ENCODE measurements at places on chromosomes 6 and 20.
A peak's percentile ranks its signal among the peaks of the same experiment; 100 is the strongest.

GRCh38 chr6:139597771-139598755 lies 223.6 kb upstream of the CITED2 start:
- DNase-seq = peak; percentile 76

- DNase-seq = no peak
Observed at GRCh38 chr6:76886900-76887299, 576.4 kb downstream of the HTR1B start.

DNA sequence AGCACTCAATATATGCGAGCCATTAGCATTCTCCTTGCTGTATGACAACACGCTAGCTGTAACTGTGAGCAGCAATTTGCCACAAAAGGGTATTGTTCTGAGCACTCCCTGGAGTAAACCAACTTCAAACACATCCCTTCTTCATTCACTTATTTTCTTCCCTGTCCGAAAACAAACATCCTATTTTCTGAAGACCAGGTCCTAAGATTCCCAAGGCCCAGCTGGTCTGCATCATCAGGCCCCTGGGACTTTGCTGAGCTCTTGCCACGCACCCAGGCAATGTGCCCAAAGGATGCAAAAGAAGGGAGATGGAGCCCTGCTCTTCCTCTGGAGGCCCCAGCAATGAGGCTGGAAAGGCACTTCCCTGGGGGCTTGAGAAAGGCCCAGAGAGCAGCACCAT lies 118.1 kb downstream of the PREX1 start:
- DNase-seq = no peak

- no peak for DNase-seq
Observed at GRCh38 chr20:41165001-41165882, 27.9 kb downstream of the PLCG1 start.

DNA sequence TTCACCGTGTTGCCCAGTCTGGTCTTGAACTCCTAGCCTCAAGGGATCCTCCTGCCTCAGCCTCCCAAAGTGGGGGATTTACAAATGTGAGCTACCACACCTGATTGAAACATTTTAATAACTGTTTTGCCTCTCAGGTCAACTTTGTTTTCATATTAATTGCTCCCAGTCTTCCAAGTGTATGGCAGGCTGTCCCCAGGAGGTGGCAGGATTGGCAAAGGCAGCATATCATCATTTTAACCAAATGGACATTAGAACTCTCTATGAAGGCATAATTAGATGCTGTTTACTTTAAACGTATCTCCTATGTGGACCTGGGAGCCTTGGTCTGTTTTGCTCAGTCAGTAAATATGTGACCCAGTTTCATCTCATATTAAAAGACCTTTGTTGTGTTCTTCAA lies 59.2 kb upstream of the CSE1L start:
- no peak for DNase-seq

GRCh38 chr20:1702328-1702727 lies 44.7 kb upstream of the SIRPG start:
- no peak for DNase-seq

DNA sequence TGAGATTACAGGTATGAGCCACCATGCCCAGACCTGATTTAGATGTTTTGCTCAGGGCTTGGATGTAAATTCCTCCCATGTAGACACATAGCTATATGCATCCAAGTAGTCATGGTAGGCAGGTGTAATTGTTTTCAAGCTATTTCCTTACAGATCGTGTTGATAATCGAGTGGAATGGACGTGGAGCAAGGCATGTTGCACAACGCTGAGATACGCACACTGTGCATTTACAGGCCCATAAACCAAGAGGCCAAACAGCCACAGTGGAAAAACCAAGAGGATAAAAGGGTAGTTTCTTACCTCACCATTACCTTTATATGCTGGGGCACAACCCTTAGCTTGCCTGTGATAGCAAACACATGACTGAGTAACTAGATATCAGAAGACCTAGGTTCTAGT lies 51.0 kb upstream of the ADGRF1 start:
- no peak for DNase-seq

DNA sequence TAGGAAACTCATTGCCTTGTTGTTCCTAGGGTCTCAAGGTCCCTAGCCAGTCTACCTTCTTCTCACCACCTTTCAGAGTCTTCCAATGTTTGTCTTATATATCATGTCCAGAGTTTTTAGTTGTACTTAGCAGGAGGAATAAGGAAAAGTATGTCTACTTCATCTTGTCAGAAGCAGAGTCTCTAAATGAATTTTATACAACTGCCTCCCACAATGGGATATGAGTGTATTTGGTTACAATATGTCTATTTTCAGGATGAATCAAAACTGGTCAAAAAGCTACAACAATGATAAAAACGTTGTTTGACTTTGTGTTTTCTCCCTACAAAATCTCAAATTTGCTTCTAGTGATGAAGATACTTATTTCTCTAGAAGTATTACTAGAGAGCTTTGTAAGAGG lies 7.0 kb downstream of the GLO1 start:
- DNase-seq = no peak

- DNase-seq = no peak
Observed at GRCh38 chr20:22586645-22587310, 2.4 kb upstream of the FOXA2 start.

GRCh38 chr6:90158936-90159335 lies 137.7 kb downstream of the BACH2 start:
- DNase-seq = no peak

DNA sequence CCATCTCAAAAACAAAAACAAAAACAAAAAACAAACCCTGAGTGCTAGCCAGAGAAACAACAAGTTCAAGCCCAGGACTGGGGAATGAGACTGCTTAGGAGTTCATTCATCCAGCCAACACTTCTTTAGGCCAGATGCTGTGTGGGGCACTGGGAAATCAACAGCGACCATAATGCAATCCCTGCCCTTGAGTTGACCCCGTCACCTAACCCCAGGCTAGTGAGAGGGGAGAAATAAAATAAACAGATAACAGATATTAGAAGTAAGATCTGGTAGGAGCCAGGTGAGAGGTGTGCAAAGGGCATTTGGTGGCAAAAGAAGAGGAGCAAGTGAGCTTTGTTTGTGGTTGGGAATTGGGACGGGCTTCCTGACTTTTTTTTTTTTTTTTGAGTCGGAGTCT lies 4.9 kb upstream of the RPL10A start:
- DNase-seq = no peak

GRCh38 chr6:12714022-12714421 lies 2.5 kb upstream of the PHACTR1 start:
- no peak for DNase-seq

GRCh38 chr6:127950566-127951145 lies 49.8 kb upstream of the THEMIS start:
- no peak for DNase-seq

- no peak for DNase-seq
Observed at GRCh38 chr6:21559238-21559637, 34.3 kb upstream of the SOX4 start.

DNA sequence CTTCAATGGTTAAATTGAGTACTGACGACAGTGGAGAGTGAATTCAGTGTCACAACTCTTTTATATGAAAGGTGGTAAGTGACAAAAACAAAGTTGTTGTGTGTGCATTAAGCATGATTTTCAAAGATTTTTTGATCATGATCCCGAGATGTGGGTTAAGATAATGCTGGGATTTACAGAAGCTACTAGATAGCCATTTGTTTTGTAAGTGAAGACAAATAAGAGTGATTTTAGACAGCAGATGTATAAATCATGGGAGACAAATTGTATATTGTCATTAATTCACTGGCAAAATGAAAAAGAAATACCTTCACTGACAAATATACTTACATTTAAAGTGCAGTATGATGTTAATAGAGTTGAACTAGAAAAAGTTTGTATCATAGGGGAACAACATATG lies 6.1 kb downstream of the ADGRB3 start:
- no peak for DNase-seq

DNA sequence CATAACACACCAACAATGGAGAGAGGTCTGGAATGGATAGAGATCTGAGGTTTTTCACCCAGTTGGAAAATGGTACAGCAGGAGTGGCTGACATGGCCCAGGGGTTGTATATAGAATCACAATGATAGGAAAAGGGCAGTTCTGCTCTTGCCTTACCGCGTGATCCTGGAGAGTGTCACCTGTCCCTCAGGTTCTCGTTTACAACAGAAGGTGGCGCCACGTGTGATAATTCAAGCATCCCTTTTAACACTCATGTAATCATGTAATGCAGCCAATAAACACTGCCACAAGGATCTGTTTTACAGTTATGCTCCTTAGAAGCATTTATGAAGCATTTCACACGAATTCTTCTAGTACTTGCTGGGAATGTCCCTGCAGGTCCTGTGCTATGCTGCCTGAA lies 12.9 kb upstream of the WFDC2 start:
- no peak for DNase-seq

DNA sequence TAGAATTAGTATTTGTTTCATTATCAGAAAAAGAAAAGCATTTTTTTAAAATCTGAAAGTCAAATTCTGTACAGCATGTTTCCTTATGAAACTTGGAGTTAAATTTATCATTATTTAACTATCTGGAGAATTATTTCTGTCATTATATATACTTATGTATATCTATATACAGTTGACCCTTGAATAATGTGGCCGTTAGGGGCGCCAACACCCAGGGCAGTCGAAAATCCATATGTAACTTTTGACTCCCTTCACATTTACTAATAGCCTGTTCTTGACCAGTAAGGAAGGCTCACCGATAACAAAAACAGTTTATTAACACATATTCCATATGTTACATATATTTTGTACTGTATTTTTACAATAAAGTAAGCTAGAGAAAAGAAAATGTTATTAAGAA lies 341.2 kb downstream of the ADGRB3 start:
- no peak for DNase-seq

GRCh38 chr6:93927731-93928130 lies 508.4 kb upstream of the EPHA7 start:
- no peak for DNase-seq

DNA sequence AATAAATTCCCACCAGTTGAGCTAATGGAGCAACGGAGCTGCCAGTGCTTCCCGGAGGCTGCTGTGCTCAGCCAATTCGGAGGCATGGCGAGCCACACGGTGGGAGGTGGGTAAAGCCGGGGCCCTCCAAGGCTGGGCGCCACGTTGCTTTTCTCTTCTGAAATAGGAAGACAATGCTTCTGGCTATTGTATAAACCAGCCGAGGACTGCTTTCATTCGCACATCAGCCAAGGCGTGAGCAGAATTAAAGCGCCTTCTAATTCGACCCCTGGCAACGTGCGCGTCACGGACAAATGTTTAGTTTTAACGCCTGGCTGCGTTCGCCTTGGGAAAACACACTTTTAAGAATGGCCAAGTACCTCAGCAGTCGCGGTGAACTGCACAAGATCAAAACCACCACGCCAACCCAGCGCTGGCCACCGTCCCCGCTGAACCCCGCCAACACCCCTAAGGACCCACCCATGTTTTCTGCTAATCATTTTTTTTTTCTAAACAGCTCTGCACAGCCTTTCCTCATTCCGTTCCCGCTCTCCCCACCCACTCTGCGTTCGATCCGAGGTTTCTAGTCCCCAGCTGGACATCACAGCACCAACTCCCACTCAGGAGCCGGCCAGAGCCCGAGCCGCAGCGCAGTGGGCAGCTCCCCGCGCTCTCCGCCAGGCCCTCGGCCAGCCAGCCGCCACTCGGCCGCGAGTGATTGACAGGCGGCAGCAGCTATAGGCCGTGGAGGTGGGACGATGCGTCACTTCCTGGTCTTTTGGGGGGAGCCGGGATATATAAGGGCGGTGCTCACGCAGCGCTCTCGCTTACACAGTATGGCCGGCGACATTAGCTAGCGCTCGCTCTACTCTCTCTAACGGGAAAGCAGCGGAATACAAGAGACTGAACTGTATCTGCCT lies at the start of gene AMD1:
Gene AMD1, plus strand, starts transcription at position 805 of the 899 bp plus-strand sequence. CDS start 321 bp downstream, outside the sequence.
- peak; percentile 97 for DNase-seq

DNA sequence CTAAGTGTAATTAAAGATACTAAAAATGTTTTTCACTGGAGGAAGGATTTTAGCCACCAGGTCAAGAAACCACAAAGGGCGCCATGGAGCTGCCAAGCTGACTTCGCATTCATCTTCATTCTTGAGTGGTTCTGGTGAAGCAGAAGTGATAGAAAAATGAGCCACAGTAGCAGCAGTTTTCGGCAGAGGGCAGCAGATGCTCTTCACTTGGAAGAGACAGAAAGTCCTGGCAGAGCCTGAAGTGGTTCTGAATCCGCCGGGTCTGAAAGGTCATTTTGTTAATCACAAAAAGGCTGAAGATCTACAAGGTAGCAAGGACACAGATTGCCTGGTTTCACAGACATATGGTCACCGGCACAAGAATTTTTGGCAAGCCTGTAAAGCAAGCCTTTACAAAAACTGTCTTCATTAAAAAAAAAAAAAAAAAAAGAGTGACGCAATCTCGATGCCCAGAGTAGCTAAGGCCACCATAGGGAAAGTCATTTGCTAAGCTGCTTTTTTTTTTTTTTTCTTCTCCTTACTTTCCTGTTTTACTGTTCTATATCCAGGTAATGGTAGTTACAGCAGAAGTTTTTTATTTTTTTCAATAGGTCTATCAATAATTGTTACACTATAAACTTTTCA lies 345.1 kb upstream of the AGPAT4 start:
- no peak for DNase-seq

DNA sequence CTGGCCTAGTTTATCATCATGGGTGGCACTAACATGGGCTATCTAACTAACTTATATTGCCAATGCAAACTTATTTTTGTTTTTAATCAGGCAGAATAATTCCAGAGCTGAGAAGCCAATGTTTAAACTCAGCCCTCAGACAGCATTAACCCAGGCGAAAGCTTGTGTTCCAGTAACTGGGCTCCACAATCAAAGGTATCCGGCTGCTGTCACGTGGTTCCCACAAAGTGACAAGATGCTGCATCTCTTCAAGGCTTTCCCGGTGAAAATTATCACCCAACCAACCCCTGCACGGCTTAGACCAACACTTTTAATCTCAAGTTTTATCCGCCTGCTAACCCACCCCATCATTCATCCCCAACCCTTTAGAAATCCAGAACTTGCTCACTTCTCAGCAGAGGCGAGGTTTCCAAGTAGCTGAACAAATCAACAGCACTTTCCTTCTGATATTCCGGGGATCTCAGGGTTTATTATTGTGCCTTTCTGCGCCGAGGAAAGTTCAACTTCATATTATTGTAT lies 885 bp downstream of the MTCL3 start:
- no peak for DNase-seq

DNA sequence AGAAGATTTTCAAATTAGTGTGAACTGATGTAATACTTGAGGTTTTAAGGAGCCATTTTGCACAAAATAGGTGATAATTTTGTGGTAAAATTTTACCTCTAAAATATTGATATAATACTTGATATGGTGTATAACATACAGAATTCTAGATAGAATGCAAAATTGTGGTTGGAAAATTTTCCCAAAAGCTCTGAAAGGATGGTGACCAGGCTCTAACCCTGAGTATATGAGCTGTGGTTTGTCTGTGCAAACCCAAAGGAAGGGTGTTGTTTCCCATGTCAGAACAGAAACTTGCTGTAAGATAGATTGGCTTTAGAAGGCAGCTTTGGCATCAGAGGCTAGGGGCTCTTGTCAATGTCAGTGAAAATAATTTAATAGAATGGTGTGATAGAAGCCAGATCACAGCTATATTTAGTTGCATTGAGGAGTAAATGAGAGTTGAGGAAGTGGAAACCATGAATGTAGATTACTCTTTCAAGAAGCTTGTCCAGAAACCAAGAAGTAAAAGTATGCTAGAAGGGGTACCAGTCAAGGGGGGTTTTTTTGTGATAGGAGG lies 257.7 kb downstream of the FARS2 start:
- DNase-seq = no peak
